ENCODE measurements at places on chromosomes 2 and 18.

- DNase-seq: no peak
These were observed 124.9 kb upstream of the PXDN start for GRCh38 chr2:1869248-1869647.

GRCh38 chr2:118614841-118615271 lies 232.6 kb downstream of the EN1 start:
- peak; percentile 55 for DNase-seq

DNA sequence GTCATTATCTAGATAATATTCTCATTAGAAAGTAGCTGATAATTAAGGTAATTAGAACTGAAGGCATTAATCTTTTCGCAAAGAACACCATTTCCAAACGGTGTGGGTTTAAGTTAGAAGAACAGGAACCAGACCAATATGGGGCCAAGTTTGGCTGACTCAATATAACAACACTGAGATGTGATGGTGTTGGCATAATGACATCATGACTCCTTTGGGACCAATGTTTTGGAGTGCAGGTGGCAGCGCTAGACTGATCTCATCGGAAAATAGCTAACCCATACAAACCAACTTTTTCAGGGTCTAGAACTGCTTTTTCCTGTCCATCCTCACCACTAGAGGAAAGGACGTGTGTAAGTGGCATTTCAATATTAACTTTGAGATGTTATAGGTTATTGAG lies 1171.7 kb upstream of the ZEB2 start:
- DNase-seq: no peak

GRCh38 chr2:23379220-23379695 lies 5.7 kb upstream of the KLHL29 start:
- no peak for DNase-seq

GRCh38 chr2:234334151-234334550 lies 162.7 kb downstream of the ARL4C start:
- no peak for DNase-seq

DNA sequence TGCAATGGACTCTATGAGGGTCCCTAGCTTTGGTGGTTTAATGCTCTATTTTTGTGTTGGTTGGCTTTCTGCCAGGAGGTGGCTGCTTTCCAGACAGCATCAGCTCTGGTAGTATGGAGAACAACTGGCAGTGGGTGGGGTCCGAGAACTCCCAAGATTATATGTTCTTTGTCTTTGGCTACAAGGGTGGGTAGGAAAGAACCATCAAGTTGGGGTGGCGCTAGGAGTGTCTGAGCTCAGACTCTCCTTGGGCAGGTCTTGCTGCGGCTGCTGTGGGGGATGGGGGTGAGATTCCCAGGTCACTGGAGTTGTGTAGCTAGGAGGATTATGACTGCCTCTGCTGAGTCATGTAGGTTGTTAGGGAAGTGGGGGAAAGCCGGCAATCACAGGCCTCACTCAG lies 976.1 kb upstream of the GYPC start:
- DNase-seq: no peak

GRCh38 chr18:354471-354870 lies 86.6 kb upstream of the THOC1 start:
- DNase-seq: no peak
